Ascending aorta (tissue), 2 donors: ENCODE measurements at places on chromosomes 11 and 22.

GRCh38 chr11:46491661-46492330 lies 100.2 kb upstream of the CHRM4 start:
- DNase-seq: no peak

DNA sequence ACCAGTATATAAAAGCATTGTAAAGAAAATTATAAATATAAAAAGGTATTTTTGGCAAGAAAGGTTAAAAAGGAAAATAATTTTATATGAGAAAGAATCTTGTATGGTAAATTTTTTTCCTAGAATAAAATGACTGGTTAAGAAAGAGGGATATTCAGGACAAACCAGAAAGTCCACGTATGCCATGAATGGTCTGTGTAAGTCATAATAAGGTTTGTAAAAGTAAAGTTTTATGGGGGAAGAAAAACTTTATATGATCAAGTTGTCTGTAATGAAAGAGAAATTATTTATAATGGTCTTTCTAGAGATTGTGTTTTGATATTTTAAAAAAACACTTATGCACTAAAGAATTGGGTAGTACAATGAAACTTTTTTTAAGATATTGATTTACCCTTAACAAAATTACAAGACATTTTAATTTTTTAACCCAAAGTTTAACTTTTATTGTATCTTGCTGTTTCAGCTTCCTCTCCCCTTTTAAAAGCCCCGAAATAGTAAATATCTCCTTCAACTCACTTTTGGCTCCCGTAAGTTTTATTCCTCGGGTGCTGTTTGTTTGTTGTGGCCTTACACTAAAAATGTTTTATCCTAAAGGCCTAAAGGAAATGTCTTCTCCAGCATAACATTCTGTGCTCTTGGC lies 47.7 kb downstream of the AMOTL1 start:
- no peak for DNase-seq

DNA sequence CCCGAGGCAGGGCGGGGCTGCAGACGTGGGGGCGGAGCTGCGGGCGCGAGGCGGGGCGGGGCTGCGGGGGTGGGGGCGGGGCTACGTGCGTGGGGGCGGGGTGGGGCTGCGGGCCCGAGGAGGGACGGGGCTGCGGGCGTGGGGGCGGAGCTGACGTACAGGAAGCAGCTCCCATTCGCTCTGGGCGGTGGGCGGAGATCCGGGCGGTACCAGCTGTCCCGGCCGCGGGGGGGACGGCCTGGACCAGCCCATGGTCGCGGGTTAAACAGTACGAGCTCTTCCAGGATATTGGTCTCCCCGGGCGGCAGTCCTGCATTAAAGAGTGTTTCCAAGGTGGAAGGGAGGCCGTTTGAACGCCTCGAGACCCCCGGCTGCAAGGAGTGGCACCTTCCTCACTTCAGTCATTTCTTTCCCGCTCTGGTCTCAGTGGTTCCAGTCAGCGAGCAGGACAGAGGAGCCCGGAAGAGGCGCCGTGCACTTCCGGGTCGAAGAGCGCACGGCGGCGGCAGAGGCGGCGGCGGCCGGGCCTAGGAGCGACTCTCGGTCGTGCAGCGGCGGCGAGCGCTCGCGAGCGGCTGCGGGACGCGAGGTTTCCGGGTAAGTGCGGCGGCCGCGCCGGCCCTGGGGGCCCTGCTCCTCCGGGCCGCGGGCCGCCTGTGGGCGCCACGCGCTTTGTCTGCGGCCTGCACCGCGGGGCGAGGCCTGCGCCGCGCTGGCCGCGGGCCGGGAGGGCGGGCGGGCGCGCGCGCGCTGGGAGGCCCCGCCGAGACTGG lies at the start of gene PHRF1:
Gene PHRF1, plus strand, starts transcription at position 475 of the 773 bp plus-strand sequence. CDS start 5,043 bp downstream, outside the sequence.
- peak; percentile 96 for DNase-seq

GRCh38 chr11:66211100-66211499 lies 57.3 kb upstream of the RAB1B start:
- no peak for DNase-seq

DNA sequence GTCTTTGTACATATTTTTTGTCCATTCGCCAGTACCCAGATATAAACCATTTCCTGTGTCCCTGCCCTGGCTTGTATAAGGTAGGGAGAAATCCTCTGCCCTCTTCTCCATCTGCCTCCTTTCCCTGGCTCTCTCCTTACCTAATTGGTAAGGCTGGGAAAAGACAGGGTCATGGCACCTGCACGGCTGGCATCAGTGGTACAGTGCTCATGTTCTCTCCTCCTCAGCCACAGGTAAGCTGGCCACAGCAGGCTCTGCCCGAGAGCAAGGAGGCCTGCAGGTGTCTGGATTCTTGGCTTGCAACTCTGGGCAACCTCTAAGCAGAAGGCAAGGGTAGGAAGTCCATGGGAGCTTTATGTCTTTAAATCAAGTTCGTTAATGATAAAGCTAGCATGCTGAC lies 419.9 kb downstream of the BUD13 start:
- no peak for DNase-seq

- no peak for DNase-seq
These were observed 45.5 kb downstream of the BID start for GRCh38 chr22:17728786-17729185.

DNA sequence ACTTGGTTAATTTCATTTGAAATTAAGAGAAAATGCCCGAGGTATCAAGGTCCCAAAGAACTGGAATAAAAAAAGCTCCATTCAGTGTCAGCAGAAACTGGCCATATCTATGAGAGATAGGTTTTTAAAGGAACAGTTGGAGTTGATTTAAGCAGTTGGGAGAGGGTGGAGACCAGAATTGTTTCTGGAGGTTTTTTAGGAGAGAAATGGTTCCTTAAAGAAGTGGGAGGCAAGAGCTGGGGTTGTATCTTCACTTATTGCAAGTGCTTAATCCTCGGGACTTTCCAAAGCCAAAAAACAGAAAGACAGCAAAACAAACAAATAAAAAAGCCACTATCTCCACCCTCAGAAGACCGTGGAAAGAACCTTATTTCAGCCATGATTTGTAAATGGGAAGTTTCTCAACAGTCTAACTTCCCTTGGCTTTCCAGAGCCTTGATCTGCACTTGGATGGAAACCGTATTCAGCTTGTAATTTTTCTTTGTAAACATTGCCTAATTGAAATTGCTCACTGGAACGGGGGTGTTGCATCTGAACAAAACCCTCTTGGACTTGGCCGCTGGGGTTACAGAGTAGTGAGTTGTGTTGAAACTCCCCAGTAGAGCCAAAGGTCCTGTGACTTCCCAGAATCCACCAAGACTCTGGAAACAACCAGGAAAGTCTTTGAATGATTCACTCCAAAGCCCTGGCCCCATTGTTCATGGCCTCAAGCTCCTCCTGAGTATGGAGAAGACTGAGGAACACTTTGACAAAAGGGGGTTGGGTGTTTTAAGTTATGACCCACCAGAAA lies 115.6 kb downstream of the SLC1A2 start:
- peak; percentile 83 for DNase-seq
